CD4-positive, alpha-beta T cell treated with Interleukin-12 subunit alpha and Interleukin-12 subunit beta, for 1 hour (primary cell): ENCODE measurements at places on chromosomes 1 and 21.
A peak's percentile ranks its signal among the peaks of the same experiment; 100 is the strongest.

DNA sequence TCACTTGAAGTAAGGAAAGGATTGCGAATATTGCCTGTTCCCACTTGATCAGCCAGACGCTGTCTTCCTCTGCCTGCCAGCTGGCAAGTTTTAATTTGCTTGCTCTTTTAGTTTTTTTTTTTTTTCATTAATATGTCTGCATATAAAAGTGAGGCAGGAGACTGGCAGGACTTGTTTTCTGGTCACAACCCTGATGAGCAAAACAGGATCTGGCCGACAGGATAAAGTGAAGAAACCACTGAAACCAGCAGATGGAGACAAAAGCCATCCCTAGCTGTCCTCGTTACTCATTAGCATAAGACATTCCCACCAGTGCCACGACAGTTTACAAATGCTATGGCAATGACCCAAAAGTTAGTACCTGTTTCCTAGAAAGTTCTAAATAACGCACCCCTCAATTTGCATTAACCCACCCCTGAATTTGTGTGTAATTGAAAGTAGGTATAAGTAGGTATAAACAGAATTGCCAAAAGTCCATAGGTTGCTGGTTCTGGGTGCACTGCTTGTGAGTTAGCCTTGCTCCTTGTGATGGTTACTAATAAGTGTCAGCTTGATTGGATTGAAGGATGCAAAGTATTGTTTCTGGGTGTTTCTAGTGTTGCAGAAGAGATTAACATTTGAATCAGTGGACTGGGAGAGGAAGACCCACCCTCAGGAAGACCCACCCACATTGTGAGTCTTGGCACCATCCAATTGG lies 60.8 kb downstream of the ZNF684 start:
- DNase-seq: peak; percentile 19

- no peak for DNase-seq
Observed at GRCh38 chr1:175410560-175410959, 218.0 kb upstream of the KIAA0040 start.

DNA sequence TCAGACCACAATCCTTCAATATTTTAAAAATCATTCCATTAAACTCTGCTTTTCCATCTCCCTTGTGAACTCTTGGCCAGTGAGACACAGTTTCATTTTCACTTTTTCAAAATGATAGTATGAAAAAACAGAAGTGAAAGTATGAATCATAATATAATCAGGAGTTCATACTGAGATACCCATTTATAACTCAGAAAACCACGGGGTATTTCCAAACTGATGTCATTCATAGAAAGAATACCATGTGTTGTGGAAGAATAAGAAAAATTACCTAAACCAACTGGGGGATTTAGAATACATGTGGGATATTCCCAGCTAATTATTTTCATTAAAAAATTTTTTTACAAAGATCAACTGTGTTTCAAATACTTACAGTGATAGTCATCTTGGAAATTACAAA lies 149.9 kb downstream of the MRPL39 start:
- peak; percentile 73 for DNase-seq

DNA sequence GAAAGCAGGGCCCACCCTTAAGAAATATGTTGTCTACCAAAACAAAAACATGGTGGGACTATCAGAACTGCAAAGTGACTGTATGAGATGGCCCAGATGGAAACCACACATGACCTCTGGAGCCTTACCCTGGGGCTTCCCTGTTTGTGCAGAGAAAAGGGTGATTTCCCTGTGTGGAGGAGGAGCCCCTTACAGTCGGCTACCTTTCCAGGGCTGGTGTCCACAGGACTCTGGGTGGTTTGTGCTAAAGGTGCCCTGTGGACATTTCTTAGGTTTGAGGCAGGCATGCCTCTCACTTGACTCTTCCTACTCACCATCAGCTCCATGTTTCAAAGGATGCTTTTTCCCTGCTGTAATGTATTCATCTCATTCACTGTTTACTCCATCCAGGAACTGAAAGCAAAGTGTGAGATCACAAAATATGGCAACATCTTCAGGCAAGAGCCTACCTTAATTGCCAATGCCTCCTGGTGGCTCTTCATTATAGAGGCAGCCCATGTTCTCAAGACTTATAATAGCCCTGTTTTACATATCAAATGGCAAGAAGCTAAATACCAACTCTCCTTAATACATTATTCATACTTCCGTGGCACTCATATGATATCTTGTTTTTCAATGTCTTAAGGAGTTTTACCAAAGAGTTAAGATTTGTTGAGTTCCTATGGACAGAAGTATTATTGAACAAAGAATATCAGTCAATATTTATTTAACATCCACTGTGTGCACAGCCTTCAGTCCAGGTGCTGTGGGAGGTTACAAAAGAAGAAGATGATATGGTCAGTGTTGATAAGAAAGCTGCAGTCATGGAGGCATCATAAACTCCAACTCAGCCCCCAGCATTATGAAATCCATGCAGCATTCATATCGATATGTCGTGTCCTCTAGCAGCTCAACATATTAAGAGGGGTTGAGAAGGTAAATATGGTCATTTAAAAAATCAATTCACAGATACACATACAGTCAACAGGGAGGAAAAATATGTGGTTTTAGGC lies 15.5 kb upstream of the TFF3 start:
- no peak for DNase-seq
